Stimulated activated naive CD4-positive, alpha-beta T cell treated with Interleukin-2 at 50 U/mL for 16 hours (primary cell): ENCODE measurements at places on chromosomes 11 and 22.

DNA sequence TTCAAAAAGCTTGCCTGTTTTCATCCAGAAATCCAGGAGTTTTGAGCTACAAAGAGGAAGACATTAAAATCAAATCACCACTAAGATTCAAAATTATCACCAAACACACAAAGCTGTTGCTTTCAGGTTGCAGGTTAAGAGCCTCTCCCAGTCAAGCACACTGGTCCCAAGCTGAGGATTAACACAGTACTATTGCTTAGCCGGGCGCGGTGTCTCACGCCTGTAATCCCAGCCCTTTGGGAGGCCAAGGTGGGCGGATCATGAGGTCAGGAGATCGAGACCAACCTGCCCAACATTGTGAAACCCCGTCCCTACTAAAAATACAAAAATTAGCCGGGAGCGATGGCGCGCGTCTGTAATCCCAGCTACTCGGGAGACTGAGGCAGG, 1165.1 kb downstream of the LRRC4C start:
- no peak for DNase-seq

DNA sequence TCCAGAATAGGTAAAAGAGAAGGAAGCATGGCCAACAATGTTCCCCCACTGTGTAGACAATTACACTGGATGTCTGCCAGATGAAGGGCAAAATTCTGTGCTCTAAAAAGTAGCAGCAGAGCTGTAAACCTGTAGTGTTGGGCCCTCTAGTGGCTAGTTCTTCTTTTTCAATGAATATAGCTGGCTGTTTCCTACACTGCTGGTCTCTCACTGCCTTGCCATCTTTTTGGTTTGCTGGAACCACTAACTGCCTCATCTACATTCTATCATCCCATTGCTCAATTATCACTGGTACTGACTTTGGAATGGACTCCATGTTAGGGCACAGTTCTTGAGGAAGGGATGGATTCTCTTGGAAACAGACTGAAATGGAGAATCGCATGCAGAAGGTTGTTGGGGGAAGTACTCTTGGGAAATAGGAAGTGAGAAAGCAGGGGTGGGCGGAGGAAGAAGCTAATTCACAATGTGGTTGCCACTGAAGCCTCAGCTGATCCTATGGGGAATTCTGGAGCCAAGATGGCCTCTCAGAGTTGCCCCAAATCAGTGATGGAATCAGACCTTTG, 17.9 kb downstream of the KCNE3 start:
- peak; percentile 6 for DNase-seq

DNA sequence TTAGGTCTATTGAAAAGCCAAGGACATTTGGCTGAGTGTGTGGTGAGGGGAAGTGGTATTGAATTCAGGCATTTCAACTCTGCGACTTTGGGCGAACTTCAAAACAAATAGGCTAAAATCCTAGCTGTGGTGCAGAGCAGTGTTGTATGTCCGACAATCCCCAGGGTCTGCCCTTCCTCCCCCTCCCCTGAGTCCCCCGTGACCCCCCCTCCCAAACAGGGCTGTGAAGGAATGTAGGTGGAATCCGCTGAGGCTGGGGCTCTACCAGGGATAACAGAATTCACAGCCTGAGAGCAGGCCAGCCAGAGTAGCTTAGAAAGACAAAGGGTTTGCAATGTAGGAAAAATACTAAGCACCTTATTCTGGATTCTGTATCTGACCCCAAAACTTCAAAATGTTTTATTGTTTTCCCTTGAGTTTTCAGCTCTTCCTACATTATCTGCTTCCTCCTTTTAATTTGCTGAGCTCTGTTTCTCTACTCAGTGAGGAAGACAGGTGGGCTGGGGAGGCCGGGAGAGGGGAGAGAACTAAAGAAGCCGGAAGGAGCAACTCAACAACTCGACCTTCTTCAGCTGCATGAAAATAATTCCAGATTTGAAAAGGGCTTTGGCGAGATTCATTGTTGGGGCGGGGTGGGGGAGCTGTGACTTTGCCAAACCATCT, 315.2 kb downstream of the BLID start:
- DNase-seq, result no peak

- peak; percentile 61 for DNase-seq
These were observed 2.0 kb downstream of the HEPN1 start for GRCh38 chr11:124920870-124921609.

- DNase-seq, result no peak
These were observed 243.0 kb upstream of the ANO5 start for GRCh38 chr11:21949763-21950413.

DNA sequence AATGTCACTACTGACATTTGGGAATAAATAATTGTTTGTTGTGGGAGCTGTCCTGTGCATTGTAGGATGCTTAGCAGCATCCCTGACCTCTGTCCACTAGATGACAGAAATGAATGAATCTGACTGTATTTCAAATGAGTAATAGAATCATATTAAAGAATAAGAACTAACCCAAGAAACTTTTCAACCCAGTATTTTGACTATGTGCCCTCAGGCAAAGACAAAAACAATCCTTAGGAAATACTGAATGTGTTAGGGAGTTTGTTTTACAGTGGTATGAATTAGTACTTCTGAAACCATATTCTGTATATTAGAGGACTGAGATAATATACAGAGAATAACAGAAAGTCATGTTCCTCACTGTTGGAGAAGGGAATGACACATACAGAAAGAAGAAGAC, 320.9 kb upstream of the PITPNB start:
- DNase-seq, result no peak

DNA sequence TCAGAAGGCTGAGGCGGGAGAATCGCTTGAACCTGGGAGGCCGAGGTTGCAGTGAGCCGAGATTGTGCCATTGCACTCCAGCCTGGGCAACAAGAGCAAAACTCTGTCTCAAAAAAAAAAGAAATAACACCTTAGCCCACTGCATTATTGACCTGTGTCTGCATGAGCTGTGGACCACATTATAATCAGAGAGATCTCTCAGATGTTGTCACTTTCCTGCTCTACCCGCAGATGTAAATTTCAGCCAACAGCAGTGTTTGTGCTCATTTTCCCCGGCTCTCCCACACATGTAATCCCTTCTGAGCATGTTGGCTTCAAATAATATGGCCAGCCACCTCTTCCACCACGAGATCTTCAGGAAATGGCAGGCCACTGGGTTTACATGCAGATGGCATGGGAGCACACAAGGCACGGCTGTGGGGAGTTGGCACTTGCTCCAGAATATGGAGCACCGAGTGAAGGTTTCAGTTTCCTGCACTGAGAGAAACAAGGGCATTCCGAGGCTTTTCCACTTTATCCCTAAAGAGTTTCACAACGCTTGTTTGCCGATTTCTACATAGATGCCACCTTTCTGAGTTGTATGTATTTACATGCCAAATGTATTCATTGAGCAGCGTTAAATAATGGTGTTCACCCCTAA, 19.7 kb downstream of the CDPF1 start:
- DNase-seq, result no peak

DNA sequence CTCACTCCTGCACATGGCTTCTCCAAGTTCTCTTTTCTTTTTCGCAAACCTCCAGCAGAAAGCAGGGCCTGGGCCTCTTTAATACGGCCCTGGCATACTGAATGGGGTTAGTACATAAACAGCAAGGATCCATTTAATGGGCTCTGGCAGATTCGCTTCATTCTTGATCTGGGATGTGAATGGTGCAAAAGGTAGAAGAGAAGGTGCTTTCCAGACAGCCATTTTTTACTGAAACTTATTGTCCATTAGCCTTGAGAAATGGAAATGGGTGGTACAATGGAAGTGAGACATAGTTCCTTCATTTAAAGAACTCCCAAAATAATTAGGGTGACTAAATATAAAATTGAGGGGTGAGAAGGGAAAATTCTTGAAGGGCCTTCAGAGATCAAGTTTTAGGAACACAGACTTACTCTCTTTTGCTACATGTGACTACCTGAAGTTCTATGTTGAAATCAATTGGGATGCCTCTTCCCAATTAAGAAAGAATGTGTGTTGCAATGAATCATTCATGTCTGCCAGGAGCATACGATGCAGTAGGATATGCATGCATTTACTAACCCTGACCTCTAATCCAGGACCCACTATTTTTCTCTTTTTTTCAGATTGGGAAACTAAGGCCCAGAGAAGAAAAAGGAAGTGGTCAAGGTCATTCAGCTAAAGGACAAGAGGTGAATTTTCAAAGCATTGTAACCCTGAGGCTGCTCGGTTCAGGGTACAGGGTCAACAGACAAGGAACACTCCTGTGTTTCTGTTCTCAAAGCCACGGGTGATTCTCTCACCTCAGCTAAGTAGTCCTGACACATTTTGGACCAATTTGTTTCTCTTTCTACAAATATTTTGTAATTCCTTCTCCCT, 144.1 kb downstream of the BBOX1 start:
- DNase-seq, result no peak

DNA sequence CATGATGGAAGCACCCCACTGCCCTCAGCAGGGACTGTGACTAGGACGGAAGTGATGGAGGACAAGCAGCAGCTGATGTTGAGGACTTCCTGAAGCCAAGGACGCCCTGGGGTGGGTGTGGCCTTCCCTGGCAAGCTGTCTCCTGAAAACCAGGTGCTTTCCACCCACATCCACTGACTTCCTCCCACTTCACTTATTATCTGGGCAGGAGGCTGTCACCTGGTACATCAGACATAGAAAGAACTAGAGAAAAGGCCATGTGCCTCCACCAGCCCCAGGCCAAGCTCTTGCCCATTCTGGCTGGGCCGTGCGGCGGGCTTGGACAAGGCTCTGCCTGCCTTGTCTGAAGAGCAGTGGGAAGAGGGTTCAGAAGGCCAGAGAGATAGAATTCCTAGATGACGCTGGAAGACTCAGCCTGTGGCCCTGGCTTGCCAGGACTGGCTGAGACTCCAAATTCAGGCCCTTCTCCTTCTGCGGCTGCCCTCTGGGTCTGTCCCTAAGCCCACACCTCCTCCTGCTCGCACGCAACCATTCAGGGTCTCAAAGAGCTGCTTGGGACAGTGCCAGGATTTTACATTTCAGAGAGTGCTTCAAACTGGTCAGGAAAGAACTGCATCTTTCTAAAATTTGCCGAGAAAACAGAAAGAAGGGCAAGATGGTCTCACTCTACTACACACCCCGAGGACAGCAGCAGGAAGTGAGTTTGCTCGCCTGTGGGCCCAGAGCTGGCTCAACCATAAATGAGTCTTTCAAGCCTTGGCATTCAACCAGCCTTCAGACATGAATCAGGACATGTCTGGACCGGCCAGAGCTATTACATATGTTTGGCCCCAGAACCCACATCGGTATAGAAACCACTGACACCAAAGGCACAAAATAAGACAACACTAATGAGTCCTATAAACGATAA, 13.3 kb downstream of the ARHGAP1 start:
- DNase-seq, result no peak

DNA sequence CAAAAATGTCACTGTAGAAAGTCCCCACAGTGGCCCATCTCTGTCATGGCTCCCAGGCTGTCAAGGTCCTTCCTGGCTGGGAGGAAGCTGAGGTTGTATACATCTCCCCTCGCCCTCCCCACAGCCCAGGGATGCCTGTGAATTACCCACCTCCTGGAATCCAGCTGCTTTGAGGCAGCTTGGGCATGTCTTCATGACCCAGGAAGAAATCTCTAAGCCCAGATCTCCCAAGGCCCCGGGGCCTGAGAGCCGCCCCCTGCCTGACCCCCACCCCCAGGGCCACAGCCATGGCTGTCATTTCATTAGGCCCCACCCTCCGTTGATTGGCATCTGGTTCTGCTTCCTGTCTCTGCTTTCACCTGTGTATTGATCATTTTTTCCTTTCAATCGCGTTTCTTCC, 207.5 kb downstream of the TBC1D22A start:
- DNase-seq, result no peak

DNA sequence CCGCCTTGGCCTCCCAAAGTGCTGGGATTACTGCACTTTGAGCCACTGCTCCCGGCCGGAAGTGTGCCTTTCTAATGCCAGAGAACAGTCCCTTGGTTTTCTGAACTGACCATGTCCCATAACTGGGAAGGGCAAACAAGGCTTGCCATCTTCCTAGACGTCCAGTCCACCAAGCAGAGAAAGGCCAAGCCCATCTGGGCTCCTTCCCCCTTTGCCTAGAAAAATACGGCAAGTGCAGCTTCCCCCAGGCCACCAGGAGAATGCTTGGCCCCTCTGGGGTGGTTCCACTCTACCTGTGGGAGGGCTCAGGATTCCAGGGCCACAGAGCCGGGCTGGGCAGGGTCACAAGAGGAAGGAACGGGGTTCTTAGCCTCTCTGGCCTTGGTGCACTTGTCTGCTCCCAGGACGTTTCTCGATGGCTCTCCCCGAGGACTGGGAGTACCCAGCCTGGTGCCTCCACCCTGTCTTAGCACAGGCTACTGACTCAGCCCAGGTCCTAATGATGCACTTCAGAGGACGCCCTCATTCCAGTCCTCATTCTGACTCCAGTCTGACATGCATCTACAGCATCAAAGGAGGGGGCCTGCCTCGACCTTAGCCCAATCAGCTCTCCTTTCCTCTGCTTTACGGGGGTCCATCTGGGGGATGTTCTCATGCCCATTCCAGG, 1.2 kb downstream of the USP2 start:
- DNase-seq, result no peak

- no peak for DNase-seq
These were observed 7.6 kb downstream of the IGSF9B start for GRCh38 chr11:133949129-133949528.

DNA sequence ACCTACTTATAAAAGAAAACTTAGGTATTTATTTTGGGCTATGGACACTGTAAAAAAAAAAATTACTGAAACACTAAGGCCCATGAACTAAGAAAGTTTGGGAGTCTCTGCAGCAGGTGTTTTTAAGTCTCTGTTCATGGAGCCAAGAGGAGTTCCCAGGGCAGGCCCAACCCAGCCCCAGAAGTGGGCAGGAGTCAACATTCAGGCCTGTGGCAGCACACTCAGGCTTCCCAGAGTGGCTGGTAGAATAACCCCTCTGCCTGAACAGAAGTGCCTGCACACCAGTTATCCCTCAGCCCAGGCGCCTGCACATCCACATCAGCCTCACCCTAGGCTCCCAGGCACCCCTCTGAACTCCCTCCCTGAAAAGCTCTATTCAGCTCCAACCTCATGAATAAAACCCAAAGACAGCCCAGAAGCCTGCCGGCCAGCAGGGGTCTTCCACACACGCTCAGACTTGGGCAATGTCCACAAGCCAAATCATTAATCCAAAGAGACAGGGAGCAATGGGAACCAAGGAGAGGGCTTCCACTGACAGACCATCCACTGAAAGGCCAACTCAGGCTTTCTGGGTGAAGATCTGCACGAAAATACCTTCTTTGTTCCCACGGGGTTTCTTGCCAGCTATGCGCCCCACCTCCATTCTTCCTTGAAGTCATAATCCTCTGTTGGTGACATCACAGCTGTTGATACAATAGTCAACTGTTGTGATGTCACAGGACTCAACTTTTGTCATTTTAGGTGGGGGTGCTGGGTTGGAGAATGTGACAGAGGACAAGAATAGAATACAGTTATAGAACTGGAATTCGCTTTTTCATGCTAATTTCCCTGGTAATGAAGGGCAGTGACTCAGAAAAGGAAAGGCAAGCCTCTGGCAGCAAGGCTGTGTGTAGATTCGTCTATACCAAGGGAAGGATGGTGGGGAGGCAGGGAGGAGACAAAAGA, 83.7 kb downstream of the RPL27A start:
- no peak for DNase-seq

DNA sequence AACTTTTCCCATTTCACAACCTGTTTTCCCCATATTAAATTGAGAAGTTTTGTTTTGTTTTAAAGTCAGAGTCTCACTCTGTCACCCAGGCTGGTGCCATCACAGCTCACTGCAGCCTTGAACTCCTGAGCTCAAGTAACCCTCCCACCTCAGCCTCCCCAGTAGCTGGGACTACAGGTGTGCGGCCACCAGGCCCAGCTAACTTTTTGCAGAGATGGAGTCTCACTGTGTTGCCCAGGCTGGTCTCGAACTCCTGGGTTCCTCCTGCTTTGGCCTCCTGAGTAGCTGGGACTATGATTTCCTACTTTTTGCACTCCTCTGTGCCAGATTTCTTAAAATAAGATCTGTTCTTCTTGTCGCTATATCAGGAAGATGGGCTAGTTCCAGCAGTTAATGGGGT, 44.9 kb downstream of the GNB1L start:
- DNase-seq, result no peak
